Choroid plexus epithelial cell (primary cell): ENCODE measurements at places on chromosomes 2 and 18.

- DNase-seq, result no peak
These were observed 127.0 kb downstream of the FAM168B start for GRCh38 chr2:130966149-130966774.

DNA sequence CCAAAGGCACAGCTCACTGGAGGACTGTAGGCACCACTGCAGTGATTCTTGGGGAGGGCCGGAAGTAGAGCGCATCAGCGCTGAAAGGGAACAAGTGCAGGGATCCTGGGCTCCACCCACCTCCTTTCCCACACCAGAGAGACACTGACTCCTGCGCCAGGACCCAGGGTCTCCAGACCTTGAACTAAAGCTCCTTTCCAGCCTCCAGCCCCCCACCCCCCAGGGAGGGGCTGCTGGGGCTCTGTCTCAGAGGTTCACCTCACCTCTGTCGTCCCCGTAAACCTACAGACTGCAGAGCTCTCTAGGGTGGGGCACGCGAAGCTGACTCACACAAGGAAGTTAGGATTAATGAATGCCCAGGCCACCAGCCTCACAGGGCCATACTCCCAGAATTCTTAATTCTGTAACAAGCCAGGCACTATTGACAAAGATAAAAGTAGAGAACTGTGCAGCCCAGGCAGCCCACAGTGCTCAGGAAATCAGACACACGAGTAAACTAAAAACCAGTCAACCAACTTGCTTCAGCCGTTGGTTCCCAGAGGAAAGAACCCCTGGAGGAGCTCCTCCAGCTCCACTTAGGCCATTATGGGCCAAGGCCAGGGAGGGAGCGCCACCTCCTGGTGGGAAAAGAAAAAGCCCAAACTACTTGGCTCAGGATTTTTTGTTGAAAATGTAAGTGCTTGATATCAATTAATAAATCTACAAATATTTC lies 45.1 kb upstream of the ACAA2 start:
- DNase-seq, result peak; percentile 87

GRCh38 chr2:102983786-102984185 lies 222.0 kb downstream of the TMEM182 start:
- DNase-seq, result no peak

- no peak for DNase-seq
These were observed 111.0 kb upstream of the GPC1 start for GRCh38 chr2:240324312-240325015.

- no peak for DNase-seq
These were observed 70.5 kb downstream of the KCNG2 start for GRCh38 chr18:79868168-79868784.

- peak; percentile 79 for DNase-seq
These were observed 31.9 kb downstream of the KLHL23 start for GRCh38 chr2:169765523-169765922.

DNA sequence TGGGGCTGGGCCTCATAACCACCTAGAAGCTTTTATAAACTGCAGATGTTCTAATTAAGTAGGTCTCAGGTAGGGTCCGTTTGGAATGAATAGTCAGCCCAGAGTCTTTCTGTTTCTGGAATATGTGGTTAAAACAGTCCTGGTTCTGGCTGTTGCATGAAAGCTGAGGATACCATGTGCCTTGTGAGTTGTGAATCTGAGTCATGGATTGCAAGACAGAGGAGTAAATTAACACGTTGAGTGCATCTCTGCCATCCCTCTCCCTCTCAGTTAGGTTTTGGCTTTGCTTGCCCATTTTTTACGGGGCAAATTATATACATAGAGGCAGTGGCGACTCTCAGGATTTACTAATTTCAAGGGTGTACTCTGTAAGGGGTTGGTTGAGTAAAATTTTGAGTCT lies 59.1 kb downstream of the NCK2 start:
- DNase-seq, result no peak

GRCh38 chr2:12169721-12170120 lies 423.3 kb downstream of the LPIN1 start:
- peak; percentile 90 for DNase-seq

- no peak for DNase-seq
These were observed 156.4 kb downstream of the SMAD7 start for GRCh38 chr18:48794251-48794970.

- peak; percentile 91 for DNase-seq
These were observed 134.6 kb upstream of the SPATS2L start for GRCh38 chr2:200171731-200172482.

GRCh38 chr2:79253243-79253774 lies 93.8 kb upstream of the REG3A start:
- DNase-seq, result no peak

DNA sequence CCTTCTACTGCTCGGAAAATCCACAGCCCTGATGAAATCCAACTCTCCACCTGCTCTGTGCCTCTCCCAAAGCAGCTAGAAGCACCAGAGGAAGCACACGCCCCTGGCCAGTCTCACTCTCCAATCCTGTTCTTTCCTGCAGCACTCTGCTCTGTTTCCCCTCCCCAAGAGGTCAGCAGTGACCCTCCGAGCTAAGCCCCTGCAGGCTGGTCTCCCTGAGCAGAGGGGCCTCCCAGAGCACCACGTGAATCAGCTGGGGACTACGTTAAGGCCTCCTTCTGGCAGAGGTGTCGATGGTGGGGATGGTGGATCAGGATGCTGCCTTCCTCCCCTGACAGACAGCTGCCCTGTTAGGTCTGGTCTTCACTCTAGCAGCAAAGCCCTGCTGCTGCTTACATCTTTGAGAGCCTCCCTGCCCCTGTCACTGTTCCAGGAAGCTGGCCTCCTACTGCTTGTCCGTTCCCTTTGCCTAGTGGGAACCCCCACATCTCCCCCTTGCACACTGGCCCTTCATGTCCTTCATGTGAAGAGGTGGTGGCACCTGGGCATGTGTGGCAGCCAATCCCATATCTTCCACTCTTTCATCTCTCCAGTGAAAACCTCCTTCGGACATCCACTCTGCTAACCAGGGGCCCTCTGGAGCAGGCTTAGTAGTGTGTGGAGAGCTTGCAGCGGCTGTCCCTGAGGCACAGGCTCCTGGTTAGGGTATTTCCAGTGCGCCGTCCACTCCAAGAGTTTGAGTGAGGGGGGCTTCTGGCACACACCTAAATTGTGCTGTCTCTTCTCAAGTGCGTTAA lies 307.5 kb upstream of the HS6ST1 start:
- DNase-seq, result no peak

- DNase-seq, result no peak
These were observed 23.6 kb downstream of the CHRNA1 start for GRCh38 chr2:174740721-174741120.

DNA sequence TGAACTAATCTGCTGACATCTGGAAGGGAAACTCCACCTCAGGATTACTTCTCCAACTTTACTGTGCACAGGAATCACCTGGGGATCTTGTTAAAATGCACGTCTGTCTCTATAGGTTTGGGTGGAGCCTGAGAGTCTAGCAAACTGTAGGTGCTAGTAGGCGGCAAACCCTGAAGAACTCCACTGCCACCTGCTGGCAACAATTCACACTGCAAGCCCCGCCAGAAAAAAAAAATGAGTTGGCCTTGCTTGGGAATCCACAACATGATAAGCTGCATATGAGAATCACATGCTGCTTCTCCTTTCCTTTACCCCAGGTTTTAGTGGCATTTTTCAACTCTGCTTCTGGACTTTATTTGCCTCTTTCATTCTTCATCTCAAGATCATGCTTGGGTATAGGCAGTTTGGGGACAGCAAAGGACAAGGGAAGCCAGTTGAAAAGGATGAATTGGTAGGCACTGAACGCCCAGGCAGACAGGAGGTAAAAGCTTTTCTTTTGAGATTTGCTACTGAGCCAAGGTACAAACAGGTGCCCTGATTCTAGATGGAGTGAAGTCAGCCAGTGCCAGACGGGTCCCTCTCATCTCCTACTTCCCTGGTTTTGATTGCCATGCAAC lies 88.8 kb downstream of the VIT start:
- DNase-seq, result peak; percentile 84

- peak; percentile 81 for DNase-seq
These were observed 1.2 kb upstream of the NPAS2 start for GRCh38 chr2:100818606-100819369.

DNA sequence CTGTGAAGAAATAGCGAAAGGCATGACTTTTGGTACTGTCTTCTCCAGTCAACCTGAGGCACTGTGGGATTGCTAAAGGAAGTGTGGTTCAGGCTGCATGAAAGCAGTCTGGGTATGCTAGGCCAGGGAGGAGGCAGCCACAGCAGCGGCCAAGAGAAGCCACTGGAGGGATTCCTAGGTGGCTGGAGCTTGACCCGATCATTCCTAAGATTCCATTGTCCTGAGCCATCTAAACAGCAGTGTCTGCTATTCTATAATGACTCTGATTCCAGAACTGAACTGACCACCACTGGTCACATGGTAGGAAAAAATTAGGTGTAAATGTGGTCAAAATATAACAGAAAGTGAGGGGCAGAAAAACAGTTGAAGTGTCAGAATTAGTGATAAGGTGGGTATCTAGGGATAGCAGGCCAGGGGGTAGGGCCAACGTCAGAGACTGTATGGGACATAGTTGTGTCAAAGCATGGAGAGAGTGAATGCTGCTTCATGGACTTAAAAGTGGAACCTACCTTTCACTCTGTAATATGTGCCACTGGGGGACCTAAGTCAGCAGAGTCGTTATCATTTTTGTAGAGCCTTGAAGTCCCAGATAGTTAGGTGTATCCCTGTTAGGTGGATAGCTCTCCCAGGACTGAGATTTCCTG lies 204.6 kb downstream of the CTNNA2 start:
- peak; percentile 94 for DNase-seq

GRCh38 chr2:160934991-160935390 lies 225.2 kb upstream of the TANK start:
- DNase-seq, result no peak

DNA sequence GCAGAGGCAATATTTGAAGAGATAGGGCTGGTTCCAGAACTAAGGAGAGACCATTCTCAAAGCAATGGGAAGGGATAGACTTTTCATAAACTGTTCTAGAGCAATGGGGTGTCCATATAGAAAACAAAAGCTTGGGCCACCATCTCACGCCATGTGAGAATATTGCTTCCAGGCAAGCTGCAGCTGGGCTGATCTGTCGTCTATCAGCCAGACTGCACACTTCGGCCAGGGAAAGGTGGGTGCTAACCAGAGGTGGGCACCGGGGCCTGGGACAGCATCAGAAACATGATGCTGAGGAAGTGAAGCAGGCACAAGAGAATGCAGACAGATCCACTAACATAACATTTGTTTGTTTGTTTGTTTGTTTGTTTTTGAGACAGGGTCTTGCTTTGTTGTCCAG lies 43.7 kb downstream of the MYO7B start:
- no peak for DNase-seq

- DNase-seq, result peak; percentile 41
These were observed 3.0 kb downstream of the ZNF516 start for GRCh38 chr18:76491776-76492668.

DNA sequence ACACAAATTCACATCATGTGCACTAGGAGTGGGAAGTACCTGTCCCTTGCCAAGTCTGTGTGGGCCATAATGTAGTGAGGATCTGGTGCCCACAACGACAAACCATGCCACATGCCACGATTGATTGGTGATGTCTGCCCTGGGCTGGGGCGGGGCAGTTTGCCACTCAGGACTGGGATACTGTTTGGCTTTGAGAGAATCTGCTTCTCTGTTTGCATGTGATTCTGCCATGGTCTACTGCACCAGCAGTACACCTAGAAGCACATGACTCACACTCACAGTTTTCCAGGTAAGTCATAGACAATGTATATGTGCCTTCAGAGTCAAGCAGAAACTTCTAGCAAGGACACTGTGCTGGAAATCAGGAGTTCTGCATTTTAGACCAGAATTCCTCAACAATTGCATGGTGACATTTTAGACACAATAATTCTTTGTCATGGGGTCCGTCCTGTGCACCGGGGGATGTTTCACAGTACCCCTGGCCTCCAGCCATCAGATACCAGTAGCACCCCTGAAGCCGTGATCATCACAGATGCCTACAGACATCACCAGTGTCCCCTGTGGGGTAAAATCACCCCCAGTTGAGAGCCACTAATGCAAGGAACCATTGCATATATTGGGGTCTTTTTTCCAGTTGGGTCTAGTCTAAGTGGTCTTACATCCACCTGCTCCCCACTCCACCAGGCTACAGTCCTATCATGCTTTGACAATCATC lies 278.3 kb downstream of the EIPR1 start:
- DNase-seq, result no peak

GRCh38 chr18:12890964-12891363 lies 6.9 kb upstream of the PTPN2 start:
- DNase-seq, result no peak

DNA sequence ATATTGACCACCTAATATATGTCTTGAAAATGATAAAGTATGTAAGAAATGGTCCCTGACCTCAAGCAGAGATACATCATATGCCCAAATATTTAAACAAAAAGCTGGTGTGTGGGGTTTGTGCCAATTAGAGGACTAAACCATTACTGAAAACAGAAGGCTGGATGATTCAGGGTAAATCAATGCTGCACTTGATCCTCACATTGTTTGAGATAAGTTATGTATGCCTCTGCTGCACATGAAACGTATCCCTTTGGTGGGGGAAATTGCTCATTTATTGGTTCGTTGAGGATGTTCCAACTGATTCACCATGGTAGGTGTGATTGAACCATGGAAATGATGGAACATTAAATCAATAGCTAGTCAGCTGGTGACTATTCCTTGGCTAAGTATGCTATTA lies 24.7 kb upstream of the DARS1 start:
- DNase-seq, result peak; percentile 16

- no peak for DNase-seq
These were observed 888.5 kb upstream of the FSHR start for GRCh38 chr2:50042771-50043170.

- peak; percentile 66 for DNase-seq
These were observed 3.9 kb upstream of the DCTN1 start for GRCh38 chr2:74384051-74384450.

DNA sequence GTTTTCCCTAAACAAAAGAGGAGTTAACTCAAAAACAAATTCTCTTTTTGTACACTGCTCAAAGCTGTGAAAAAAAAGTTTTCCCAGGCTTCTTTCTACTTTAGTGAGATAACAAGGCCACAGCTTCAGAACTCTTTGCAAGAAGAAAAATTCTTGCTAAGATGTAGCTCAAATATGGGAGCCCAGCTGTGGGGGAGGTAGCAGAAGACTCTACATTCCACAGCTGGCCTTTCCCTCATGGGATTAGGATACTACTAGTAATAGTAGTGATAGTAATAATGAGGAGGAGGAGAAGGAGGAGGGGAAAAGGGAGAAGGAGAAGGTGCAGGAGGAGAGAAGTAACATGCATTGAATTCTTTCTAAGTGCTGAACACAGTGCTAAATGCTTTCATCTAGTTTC lies 19.2 kb upstream of the CERS6 start:
- peak; percentile 54 for DNase-seq

- no peak for DNase-seq
These were observed 481.8 kb downstream of the SPAG16 start for GRCh38 chr2:213766062-213766461.

DNA sequence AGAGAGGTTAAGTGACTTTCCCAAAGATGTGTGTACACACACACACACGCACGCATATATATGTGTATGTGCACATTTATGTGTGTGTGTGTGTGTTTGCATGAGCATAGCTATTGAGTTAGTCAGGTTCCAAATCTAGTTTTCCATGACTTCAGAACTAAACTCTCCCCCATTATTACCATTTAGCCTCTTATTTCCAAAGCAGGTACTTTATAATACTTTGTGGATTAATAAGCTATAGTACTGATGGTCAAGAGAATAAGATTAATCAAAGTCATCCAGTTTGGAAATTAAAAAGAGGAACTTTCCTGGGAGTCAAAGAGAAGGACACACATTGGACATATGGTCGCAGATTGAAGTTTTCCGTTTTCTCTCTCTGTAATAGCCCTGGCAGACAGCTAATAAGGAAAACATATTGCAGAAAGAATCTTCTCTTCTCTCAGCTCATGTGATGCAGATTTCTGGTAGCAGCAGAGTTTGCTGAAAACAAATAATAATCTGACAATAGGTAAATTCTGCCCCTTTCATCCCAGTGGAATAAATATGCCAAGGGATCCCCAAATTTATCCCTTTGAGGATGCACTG lies 410.9 kb upstream of the TCF4 start:
- DNase-seq, result no peak
